Common myeloid progenitor, CD34-positive (primary cell): ENCODE measurements at places on chromosomes 4 and X.

DNA sequence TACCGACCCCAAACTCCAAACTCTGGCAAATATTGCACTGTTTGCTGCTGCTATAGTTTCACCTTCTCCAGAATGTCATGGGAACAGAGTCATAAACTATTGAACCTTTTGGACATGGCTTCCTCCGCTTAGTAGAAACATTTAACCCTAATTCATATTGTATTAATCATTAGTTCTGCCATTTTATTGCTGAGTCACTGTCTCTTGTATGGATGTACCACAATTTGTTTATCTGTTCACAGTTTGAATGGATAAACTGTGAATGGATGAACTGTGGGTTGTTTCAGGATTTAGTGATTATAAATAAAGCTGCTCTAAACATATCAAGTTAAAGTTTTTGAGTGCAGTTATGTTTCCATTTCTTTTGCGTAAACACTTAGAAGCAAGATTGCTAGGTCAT, 10.1 kb downstream of the ANXA10 start:
- no peak for DNase-seq

DNA sequence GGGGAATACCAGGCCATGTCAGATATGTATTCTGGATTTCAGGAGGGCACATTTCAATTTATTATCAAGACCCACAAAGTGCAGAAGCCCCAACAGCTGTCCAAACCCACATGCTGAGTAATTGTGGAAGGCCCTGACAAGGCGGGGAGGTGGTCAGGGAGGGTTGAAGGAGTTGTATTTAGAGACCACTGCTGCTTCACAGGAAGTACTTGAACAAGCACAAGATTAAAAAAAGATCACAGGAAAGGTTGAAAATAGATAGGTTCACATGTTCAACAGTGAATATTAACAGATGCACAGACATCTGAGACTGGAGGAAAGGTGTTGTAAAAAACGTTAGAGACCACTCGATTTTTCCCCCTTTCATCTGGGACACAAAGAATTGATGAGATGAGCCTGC, 17.9 kb downstream of the ATP8A1 start:
- DNase-seq = peak; percentile 83

- DNase-seq = no peak
Observed at GRCh38 chrX:68083510-68083909, 349.8 kb downstream of the OPHN1 start.

DNA sequence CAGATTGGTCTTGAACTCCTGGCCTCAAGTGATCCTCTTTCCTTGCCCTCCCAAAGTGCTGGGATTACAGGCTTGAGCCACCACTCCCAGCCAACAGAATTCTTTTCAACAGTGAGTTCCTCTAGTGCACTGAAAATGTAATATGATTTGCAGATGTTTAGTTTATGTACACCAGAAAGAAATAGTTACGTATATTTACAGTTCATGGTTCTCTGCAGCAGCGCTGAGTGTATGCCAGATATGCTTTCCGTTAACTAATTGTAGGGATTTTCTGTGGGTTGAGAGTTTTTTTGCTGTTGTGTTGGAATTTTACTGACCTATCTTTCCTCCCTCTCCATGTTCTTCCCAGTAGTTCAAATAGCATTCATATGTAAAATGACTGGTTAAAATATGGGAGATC, 44.0 kb downstream of the GAB1 start:
- no peak for DNase-seq

GRCh38 chr4:10552591-10553280, 95.5 kb upstream of the ZNF518B start:
- peak; percentile 6 for DNase-seq

- no peak for DNase-seq
Observed at GRCh38 chr4:53119680-53120079, 246.2 kb downstream of the SCFD2 start.

- no peak for DNase-seq
Observed at GRCh38 chr4:183632689-183633088, 26.3 kb downstream of the RWDD4 start.

DNA sequence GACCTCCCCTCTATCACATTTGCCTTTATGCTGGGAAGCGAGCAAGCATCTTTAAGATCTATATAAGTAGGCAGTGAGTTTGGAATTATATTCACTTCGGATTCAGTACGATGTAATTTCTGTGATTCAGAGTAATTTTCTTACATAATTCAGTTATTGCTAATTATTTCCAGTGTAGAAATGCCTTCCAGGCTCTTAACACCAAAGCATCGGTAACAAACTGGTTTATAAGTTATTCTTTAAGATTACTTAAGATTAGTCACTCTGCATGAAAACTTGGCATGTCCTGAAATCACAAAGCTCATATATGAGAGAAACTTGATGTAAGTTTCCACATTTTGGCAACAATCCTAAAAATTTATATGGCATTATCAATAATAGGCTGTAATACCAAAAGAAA, 120.8 kb downstream of the ADAMTS3 start:
- DNase-seq = no peak

- no peak for DNase-seq
Observed at GRCh38 chrX:99051639-99052038, 1358.4 kb downstream of the PCDH19 start.

DNA sequence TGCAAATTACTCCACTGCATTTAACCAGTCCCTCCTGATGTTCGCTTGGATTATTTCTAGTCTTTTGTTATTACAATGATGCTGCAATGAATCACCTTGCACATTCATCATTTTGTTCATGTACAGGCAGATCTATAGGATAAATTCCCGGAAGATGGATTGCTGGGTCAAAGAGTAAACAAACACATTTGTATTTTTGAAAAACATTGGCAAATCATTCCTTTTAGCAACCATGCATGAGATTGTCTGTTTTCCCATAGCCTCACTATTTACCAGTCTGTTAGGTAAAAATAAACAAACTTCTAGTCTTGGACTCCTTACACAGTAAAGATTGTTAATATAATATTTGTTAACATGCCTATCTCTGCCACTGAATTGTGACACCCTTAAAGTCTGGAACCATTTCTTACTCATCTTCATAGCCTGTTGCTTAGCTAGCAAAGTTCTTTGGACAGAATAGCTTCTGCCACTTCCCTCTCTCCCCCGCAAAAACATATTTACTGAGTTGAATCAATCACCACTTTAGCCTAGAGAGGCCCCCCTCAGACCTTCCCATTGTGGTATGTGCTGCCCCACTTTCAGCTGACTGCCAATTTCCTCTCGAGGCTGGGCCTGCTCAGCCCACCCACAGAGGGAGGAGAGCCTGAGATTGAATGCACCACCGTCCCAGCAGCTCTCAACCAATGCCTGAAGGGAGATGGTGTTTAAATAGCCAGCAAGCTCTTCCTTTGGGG, 108.4 kb upstream of the ATXN3L start:
- DNase-seq = no peak

DNA sequence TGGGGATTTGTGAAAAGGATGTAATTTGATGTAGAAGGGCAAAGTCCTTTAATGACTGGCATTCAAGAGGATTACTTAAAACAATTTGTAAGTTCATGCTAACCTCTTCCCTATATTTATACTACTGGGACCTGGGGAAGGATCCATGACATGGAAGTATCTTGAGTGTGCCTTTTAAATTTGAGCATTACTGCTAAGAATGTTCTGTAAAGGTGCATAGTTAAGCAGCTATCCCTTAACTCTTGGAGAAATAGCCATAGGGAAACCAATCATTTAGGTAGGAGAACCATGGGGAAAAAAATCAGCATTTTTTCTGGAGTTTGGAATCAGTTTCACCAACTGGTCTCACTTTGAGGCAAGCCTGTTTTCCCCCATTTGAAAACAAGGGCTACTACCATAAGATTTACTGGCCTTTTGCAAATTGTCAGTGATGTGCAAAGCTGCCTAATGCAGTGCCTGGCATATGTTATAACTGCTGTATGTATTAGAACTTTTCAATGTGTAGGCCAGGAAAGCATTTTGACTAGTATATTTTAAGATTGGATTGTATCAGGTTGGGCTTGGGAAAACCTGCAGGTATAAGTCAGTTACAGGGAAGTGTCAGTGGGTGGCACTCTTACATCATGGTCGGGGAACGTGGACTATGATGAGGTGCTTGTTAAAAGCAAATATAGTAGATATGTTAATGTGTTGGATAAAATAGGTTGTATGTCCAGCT, 72.1 kb downstream of the PRSS12 start:
- DNase-seq = peak; percentile 82

DNA sequence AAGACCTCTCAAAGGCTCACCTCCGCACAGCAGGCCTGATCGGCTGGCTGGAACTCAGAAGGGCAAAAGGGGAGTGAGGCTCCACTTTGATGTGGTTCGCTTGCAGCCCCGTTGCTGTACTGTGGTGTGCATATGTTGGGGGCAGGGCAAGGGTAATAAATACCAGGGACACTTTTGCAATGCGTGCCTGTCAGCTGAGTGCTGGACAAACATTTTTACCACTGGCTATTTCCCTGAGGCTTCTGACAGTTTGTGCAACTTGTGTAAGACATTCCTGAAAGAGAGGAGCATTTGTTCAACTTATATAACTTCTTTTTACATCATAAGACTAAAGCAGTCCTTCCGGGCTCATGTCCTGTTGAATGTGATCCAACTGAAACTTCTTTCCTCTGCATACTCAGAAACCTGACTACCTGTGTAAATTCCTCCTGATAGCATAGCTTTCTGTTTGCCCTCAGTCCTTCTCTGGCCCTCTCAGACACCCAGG, 82.3 kb downstream of the SPRY1 start:
- DNase-seq = no peak

DNA sequence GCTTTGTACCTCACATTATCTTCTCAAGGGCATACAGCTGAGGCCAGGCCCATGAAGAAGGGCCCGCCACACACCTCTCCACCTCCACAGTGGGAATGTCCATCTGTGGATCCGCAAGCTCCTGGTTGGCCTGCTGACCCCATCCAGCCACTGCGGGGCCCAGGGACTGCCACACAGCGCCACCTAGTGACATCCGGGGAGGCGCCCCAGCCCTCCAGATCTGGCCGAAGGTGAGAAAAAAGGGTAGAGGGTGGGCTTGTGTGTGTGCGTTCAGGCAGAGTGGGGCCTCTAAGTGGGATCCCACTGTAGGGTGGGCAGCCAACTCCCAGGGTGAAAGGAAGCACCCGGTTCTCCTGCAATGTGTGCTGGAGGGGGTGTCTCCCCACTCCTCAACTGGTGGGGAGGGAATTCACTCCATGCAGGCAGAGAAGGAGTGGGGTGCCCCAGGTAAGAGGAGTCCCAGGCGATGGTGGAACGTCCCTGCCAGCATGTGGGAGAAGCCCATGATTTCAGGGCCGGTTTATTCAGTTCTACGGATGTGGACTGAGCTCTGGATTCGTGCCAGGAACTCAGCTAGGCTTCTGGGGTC, 117.3 kb downstream of the ENPP6 start:
- DNase-seq = peak; percentile 30

DNA sequence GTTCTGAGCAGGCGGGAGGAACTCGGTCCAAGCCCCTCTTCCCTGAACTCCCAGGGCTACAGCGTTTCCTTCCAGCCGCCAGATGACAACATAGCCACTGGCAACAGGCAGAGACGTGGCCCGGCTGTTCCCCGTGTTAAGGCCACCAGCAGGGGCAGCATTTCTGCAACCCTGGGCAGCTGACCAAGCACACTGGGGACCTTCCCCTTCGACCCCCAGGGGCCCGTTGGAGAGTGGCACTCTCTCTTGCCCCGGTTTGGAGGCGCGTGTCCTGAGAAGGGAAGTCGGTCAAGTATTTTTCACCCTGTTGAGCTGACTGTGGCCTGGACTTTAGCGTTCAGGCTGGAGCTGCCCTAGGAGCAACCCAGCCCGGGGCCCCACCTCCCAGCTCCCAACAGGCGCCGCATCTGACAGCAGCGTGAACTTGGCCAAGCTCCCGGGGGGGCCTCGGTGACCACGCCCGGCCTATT, 37.6 kb downstream of the ZBTB49 start:
- no peak for DNase-seq

DNA sequence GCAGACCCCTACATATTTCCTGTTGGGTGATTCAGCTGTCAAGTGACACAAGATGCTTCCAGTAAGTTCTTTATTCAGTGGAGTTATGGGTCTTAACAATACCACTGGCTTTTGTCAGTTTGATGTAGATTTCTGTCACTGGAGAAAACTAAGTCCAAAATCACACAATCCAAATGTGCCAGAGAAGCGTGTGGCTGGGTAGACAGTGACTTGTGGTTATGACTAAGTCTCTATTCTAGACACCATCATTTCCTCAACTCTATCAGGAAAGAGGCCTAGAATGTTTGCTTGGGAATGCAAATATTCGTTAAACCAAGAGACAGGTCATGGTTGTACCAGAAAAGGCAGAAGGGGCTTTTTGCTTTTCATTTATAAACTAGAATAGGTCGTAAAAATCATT, 54.4 kb upstream of the HS3ST1 start:
- peak; percentile 74 for DNase-seq

- DNase-seq = no peak
Observed at GRCh38 chr4:145829629-145830395, 108.8 kb downstream of the ZNF827 start.

GRCh38 chrX:134373736-134374135, 86.2 kb upstream of the HPRT1 start:
- DNase-seq = no peak

DNA sequence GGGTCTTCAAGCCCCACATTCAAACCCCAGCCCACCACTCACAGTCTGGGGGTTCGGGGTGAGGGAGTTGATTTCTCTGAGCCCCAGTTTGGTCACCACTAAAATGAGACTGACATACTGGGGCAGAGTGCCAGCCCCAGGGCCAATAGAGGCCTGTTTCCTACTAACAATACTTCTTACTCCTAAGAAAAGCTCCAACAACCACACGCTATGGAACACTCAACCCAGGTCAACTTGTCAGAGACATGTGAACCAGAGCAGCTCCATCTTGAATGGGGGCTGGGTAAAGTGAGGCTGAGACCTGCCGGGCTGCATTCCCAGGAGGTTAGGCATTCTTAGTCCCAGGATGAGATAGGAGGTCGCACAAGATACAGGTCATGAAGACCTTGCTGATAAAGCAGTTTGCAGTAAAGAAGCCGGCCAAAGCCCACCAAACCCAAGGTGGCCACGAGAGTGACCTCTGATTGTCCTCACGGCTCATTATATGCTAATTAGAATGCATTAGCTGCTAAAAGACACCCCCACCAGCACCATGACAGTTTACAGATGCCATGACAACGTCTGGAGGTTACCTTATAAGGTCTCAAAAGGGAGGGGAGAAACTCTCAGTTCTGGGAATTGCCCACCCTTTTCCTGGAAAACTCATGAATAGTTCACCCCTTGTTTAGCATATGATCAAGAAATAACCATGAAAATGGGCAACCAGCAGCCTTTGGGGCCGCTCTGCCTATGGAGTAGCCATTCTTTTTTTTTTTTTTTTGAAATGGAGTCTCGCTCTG, 26.6 kb upstream of the HTRA3 start:
- DNase-seq = no peak

GRCh38 chr4:118343501-118343900, 9.3 kb downstream of the PRSS12 start:
- DNase-seq = no peak
